ENCODE measurements at places on chromosomes 2 and 18. TPM values are rescaled to one million over a fixed set of nuclear protein-coding genes. Genes with fewer than 3 reads are reported as not detected.

TMEM163 gene
- not detected for total RNA-seq

CHRNG gene
- total RNA-seq = not detected

MC5R gene
- total RNA-seq = not detected

RIOK3 gene
- total RNA-seq = 34.9 TPM

CD302 gene
- total RNA-seq = 9.4 TPM
